Hematopoietic multipotent progenitor cell treated with erythropoietin and hydrocortisone succinate and interleukin-3 and kit ligand, for 6 days (in vitro differentiated cells): ENCODE measurements at places on chromosomes 7 and 10.

GRCh38 chr10:131399981-131400380 lies 88.5 kb upstream of the TCERG1L start:
- DNase-seq: no peak

- no peak for DNase-seq
Measured at GRCh38 chr10:43234471-43235041, 32.3 kb downstream of the RASGEF1A start.

GRCh38 chr7:28433699-28434219 lies 21.4 kb downstream of the CREB5 start:
- DNase-seq: peak; percentile 87

GRCh38 chr10:57049096-57049495 lies 688.0 kb upstream of the ZWINT start:
- DNase-seq: no peak

DNA sequence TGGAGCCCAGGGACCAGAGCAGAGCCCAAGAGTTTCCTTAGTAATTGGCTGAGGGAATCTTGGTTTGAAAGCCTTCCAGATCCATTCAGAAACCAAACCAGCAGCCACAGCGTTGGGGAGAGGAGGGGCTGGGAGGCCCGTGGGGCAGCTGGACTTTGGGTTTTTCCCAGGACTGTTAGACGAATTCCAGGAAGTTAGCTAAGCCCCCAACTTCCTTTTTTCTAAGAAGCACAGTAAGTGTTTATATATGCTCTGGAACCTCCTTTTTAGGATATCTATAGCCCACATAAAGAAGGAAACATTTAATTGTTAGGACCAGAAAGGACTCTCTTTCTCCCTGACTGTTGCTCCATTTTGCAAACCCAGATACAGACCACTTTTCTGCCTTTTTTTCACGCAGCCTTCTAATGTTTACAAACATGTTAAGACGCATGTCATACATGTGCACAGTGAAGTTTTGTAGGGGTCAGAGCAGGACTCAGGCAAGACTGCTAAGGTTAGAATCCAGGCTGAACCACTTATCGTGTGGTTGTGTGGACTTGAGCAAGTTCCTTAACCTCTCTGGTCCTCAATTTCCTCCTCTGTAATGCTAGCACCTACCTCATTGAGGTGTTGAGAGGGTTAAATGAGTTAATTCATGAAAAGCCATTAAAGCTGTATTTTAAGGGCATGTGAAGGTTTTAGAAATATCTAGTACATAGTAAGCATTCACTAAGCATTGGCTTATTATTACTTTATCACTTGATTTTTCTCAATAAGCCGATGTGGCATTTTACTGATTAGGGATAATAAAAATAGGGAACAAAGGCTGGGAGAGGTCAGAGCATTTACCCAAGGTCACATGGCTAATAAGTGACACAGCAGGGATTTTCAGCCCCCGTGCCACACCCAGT lies 42.4 kb downstream of the TBATA start:
- peak; percentile 66 for DNase-seq

DNA sequence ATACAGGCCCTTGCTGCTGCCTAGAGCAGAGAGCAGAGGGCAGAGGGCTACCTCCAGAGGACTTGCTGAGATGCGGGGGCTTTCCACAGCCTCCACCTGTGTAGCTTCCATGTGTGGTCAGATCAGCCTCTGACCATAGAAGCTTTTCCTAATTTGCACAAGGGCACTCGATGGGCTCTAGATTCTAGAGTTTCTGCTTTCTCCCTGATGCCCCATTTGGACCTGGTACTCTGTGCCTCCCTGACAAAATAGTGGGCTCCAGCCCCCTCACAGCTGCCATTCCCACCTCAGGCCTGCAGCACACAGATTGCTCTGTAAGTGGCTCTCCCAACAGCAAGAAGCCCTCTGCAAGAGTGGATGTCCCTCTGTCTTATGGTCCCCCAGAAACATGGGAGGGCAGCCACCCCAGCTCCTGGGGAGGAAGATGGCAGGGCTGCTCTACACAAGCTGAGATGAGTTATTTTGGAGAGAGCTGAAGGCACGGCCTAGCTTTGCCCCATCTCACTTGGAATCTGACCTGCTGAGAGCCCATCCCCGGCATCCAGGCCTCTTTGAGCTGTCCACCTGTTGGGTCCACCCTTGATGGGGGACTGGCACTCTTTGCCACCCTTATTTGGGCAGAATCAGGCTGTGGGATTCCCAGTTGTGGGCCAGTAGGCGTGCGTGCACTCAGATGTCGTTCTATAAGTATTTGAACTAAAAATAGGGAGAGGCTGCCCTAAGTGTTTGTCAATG lies 16.7 kb downstream of the TMEM273 start:
- DNase-seq: no peak

DNA sequence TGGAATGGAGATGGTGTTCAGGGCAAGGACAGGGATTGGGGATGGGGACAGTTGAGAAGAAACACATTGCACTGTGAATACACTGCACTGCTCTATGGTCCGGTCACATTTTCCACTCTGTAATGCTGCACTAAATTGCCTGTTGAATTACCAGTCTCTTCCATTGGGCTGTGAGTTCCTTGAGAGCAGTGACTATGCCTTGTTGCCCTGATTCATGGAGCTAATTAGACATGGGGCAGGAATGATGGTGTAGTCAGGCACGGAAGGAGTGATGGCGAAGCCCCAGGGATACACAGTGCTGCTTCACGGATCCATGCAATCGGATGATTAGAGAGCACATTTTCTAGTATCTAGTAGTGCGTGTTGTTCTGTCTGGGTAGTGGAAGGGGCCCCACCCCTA lies 25.4 kb upstream of the GPAM start:
- DNase-seq: no peak

DNA sequence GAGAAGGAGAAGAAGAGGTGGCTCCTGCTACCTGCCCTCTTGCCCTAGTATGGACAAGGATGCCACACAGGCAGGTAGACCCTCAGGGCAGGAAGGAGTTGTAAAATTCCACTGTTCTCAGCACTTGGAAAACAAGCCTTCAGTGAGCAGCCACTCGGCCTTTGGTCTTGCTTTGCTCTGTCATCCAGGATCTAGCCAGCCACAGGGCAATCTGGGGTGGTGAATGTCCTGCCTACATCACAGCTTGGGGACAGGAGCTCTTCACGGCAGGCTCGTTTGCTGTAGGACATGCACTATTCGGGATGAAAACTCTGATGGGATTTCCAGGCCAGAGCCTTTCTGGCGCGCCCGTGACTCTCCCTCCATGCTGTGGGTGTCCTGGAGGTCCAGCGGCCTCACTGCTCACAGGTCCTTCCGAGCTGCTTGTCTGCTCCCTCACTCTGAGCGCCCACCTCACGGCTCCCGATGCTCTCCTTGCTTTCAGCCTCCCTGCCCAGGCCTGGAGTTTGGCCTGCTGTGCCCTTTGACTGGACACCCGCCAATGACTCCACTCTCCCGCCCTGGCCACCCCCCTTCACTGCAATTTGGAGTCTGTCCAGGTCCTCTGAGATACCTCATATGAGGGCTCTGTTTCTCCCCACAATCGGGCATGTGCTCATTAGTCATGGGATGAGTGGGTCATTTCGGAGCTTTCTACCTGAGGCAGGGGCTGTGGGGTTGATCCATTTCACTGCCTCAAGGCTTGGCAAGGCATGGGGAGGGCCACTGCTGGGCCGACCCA lies 227.2 kb upstream of the GRB10 start:
- DNase-seq: no peak

DNA sequence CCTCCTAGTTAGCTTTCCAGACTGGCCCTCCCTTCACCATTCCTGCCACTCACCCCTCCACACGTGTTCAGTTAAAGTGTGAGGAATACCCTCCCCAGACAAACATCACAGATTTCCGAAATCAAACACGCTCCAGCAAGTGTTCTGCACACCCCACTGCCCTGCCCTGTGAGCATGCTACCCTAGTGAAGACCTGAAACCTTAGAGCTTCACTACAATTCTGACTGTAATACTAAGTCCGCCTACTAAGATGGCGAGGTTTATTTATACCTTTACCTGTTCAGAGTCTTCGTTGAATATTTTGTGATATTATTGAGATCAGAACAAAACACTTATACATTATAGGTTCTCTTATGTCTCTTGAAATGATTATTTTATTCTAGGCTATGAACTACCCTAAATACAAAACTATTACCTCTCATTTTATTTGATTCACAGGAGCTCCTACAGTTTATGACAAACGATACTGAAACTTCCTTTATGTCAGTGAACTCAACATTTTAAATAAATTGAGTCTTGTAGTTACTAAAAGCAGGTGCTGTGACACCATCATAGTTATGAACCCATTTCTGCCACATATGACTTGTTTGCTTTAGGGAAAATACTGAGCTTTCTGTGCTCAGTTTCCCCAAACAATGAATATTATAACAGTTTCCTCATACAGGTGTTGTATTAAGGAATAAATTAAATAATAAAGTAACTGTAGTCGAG lies 8.6 kb downstream of the SCIN start:
- no peak for DNase-seq

- DNase-seq: peak; percentile 82
Measured at GRCh38 chr10:16809074-16809718, 8.0 kb downstream of the RSU1 start.

DNA sequence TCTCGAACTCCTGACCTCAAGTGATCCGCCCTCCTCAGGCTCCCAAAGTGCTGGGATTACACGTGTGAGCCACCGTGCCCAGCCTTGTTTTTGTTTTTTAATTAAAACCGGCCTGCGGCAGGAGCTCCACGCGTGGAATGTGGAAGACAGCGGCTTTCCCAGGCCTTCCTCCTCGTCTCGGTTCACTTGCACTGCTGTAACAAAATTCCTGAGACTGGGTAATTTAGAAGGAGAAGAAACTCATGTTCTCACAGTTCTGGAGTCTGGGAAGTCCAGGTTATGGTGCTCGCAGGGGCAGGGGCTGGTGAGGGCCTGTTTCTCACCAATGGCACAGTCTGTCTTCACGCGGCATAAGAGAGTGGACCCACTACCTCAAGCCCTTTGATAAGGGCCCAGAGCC lies 14.4 kb upstream of the CRYGN start:
- DNase-seq: no peak

DNA sequence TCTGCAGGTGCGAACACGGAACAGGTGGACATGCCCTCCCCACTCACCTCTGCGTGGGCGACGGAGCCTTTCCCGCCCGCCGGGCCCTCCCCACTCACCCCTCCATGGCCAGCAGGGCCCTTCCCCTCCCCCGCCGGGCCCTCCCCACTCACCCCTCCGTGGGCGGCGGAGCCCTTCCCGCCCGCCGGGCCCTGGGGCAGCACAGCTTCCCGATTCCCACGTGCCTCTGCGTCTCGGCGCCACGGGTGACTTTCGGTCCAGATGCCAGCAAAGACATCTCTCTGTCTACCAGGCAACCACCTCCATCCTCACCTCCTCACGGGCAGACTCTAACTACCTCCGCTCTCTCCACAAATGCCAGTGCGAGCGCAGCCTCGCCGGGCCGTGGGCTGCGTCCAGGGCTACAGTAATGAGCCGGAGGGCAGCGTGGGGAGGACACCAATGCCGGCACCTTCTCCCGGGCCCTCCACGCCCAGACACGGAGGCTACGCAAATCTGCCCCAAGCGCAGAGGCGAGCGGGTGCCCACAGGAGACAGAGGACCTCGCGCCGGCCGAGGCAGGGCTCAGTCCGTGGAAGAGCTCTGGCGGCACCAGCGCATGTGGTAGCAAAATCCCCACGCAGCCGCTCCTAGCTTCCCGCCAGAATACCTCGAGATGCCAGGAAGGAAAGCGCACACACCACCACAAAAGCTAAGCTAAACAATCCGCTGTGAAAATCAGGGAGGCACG lies 21.8 kb downstream of the GPER1 start:
- no peak for DNase-seq

GRCh38 chr7:141737118-141737835 lies 881 bp upstream of the SSBP1 start:
- peak; percentile 59 for DNase-seq

GRCh38 chr10:14564268-14564744 lies 210.4 kb downstream of the FAM107B start:
- DNase-seq: peak; percentile 44

DNA sequence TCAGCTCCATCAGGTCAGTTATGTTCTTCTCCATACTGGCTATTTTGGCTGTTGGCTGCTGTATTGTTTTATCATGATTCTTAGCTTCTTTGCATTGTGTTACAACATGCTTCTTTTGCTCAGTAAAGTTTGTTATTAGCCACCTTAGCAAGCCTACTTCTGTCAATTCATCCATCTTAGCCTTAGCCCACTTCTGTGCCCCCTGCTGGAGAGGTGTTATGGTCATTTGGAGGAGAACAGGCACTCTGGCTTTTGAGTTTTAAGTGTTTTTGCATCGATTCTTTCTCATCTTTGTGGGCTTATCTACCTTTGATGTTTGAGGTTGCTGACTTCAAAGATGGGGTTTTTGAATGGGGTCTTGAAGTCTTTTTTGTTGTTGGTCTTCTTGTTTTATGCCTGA lies 204.6 kb upstream of the FOXP2 start:
- no peak for DNase-seq

GRCh38 chr7:109256762-109257560 lies 687.3 kb downstream of the DNAJB9 start:
- no peak for DNase-seq

DNA sequence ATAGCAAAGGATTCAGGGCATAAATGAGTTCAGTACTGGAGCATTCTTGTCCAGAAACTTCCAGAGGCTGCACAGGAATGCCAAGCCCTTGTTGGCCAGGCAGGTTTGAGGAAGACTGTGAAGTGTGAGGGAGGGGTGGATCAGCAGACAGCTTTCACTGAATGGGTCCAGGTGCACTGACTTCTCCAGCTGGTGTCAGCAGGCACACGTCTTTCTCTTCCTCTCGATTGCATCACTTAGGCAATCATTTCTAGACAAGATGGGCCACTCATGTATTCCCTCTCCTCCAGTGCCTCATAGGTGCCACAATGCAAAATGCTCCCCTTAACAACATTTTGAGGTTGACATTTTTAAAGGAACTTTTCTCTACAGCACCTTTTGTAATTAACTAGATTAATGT lies 15.6 kb upstream of the PLEKHS1 start:
- DNase-seq: no peak

DNA sequence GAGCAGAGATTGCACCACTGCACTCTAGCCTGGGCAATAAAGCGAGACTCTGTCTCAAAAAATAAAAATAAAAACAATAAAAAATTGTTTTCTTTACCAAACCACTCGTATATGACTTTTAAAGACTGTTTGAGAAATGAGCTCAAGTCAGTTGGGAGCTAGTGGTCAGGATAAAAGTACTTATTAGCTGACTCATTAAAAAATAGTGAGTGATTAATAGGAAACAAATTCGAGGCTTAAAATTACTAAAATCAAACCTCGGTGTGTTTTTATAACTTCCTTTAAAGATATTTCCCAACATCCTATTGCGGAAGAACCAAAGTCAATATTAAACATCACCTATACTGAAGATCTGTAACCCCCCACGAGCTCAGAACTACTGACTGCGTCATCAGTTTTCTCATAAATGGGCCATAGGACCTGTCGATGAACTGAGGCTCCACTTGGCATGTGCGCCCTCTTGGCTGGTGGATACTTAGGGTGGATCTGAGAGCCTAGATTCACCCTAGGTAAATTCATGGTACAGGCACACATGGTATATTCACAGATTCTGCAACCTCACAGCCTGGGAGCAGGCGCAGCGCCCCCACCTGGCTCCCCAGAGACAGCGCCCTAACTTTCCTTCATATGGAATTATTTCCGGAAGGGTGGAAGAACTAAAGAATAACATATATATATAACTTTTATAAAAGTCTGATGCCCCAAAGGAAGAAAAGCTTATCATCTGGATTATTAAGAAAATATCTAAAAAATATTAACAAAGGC lies 9.2 kb downstream of the MKI67 start:
- no peak for DNase-seq
